Stimulated activated CD4-positive, alpha-beta T cell treated with anti-CD3 and anti-CD28 coated beads, Interleukin-1b, Interleukin-23, amount 100 ng/mL, for 48 hours (primary cell): ENCODE measurements at places on chromosomes 13 and 19.

GRCh38 chr13:99295488-99296252, 11.5 kb downstream of the GPR183 start:
- no peak for DNase-seq

GRCh38 chr19:17579661-17580244, 24.3 kb downstream of the COLGALT1 start:
- DNase-seq, result peak; percentile 32

DNA sequence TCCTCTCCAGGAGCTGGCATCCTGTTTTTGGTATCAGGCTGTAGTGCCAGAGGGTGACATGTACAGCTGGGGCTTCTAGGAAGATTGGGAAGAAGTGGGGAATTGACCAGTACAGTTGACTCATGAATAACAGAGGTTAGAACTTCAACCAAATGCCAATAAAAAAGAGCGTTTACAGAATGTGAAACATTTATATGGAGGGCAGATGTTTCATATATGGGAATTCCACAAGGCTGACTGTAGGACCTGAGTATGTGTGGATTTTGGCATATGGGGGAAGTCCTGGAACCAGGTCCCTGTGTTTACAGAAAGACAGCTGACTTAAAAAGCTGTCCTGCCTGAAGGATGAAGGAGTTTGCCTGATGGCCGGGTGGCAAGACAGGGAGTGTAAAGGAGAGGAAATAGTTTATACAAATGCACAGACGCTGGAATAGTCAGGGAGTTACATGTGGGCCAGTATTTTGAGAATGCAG, 5.2 kb downstream of the CHAMP1 start:
- no peak for DNase-seq

DNA sequence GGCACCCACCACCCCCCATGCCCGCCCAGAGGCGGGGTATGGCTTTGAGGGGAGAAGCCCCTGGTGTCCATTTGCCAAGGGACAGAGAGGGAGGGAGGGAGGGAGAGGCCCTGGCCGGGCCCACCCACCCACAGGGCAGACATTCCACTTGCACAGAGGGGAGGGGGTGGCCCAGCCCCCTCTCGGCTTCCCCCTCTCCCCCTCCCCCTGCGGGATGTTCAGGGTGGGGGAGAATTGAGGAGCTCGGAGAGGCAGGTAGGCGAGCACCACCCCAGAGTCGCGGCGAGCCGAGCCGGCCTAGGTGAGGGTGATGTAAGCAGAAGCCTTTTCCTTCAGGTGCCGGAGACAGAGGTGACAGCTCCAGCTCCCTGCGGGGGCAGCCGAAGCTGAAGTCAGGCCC, 12.3 kb downstream of the DPF1 start:
- no peak for DNase-seq

DNA sequence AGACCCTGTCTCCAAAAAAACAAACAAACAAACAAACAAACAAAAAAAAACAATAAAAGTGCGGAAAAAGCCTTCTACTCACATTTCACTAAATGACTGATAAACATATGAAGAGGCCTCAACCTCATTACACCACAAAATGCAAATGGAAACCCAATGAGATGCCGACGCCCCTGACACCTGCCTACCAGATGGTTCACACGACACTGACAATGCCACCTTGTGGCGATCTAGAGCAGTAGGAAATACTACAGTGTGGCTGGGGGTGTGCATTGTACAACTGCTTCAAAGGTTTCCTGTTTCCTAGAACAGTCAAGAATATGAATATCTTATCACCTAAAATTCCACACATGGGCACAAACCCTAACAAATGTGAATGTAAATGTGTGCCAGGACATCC, 14.0 kb downstream of the SCGB2B2 start:
- DNase-seq, result peak; percentile 51

GRCh38 chr13:37001921-37002250, 1.3 kb downstream of the EXOSC8 start:
- DNase-seq, result no peak

DNA sequence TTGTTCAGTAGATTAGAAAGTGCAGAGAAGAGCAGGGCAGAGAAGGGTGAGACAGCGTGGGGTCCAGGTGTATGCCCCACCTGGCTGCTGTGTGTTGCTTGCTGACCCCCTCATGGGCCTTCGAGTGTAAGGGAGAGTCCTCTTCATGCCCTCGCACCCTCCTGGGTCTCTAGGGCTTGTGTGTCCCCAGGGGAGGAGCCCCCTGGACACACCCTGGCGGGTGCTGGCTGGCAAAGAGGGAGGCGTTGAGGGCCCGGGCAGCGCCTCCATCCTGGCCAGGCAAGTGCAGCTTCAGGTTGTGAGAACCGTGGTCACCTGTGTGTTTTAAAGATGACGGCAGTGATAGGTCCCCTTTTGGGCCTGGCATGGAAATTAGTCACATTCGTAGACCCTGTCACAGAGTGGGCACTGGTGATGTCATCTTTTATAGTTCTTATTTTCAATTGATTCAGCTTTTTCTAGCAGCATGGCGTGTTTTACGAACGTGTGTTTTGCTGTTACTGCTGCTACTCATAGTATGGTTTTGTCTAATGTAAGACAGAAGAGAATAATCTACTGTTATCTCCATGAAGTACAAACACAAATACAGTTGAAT, 18.7 kb downstream of the TFDP1 start:
- no peak for DNase-seq

DNA sequence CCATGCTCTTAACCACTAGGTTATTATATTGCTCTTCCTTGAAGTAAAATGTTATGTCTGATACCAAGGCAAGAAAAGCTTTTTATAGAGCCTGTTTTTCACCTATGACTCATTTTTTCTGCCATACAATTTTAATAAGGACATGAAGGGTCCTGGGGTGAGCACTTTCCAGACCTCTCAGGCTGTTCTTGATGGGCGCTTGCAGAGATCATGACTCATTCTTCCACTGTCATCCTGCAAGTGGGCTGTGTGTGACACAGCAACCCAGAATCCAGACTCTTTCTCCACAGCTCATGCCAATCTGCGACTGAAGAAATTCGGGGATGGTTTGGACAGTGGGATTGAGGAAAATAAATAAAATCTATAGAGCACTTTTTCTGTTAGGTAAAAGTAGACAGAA, 506.7 kb upstream of the NBEA start:
- no peak for DNase-seq

GRCh38 chr19:57057036-57057686, 62.6 kb upstream of the USP29 start:
- DNase-seq, result no peak

DNA sequence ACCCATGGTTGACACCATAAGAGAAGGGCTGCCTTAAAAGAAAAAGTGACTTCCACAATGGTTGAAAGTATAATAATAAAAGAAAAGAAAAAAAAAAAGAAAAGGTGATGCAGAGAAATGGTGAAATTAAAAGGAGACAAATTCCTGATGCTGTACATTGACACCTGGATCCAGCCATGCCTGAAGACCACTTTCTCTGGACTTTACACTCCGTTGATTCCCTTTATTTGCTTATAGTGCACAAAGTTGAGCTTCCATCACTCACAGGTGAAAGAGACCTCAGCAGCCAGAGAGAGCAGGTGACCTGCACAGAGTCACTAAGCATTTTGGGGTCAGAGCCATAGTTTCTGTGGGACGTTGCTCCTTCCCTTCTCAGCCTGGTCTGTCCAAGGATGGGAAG, 12.2 kb upstream of the OR10H5 start:
- no peak for DNase-seq

DNA sequence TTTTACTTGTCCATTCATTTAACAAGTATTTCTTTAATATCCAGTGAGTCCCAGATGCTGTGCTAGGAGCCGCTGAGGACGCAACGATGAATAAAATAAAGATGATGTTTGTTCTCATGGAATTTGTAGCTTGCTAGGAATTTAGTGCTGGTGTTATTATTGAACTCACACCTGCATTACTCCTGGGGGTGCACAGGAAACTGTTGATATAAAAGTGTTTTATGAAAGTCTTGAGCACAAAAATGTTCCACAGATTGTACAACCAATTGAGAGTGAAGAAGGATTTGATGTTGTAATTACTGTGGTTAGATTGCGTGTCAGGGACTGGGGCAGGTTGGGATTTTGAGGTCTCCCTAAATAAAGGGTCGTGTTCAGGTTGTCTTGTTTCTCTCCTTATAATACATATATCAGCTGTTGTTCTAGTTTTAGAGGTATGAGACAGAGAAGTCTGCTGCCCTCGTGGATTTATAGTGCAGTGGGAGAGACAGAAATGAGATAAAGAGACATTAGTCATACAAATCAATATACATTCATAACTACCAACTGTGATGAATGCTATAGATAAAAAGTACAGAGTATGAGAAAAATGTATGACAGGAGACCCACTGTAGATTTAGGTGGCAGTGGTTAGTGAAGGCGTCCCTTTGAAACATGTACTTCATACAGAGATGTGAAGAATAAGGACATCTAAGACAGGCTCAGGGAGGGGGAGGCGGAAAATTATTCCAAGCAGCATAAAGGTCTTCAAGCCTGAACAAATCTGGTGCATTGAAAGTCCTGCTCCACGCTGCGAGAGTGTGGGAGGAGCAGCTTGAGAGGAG, 11.3 kb downstream of the CACNG6 start:
- no peak for DNase-seq

DNA sequence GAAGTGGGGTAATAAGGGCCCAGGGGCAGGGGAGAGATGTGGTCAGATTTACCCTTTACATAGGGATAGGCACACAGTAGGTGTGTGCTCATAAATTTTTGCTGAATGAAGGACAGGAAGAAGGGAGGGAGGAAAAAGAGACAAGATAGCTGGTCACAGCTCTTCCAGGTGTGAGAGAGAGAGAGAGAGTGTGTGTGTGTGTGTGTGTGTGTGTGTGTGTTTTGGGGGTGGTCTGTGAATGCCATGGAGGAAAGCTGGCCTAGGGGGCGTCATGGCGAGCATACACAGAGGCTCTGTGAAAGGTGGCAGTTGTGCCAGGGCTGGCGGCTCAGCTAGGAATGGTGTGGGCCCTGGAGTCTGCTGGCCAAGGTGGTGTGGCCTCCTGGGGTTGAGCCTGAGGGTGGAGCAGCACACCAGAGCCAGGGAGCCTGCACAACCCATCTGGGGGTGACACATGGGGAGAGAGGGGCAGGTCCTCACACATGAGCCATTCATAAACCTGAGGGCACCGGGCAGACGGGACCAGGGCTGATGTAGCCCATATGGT, 6.0 kb upstream of the PRX start:
- no peak for DNase-seq

DNA sequence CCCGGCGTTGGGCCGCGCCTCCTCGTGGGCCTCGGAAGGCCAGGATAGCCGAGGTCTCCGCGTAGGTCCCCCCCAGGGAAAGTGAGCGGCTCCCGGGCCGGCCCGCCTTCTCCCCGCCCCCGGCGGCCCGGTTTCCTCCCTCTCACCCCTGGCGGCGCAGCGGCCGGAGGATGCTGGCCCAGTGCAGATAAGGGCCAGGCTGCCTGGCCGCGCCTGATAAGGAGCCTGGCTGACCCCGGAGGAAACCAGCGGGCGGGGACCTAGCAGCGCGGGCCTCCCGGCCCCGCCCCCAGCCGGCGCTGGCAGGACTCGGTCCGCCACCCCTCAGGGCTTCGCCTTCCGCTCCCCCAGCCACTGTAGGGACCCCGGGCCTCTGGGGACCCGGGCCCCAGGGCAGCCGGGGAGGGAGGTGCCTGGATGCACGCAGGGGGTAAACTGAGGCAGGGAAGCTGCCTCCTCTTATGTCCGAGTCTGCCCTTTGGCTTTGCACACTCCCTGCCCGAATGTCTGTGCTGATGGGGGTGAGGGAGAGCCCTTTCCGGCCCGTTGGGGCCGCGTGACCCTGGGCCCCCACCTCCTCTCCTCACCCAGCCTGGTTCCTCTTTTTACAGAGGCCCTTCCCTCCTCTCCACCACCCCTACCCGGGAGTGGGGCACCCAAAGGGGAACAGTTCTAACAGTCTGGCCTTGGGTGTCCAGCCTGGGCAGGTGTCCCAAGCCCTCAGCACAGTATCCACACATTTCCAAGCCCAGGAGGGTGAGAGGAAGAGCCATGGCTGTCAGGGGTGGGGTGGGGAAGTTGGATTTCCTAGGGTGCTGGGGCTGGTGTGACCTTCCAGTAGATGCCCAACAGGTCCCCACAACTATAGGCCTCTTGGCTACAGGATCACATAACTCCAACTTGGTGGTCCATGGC, at the start of gene LYL1:
TSS of gene LYL1 (minus strand) at position 193 of the 915 bp plus-strand sequence. CDS start 1,687 bp downstream, outside the sequence.
- peak; percentile 25 for DNase-seq

DNA sequence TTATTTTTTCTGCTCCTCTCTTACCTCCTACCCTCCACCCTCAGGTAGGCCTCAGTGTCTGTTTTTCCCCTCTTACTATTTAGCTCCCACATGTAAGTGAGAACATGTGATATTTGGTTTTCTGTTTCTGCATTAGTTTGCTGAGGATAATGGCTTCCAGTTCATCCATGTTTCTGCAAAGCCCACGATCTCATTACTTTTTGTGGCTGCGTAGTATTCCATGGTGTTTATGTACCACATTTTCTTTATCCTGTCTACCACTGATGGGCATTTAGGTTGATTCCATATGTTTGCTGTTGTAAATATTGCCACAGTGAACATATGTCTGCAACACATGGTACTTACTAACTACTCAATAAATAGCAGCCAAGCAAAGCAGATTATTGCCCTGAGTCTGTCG, 56.8 kb downstream of the DNAJC15 start:
- no peak for DNase-seq

- DNase-seq, result no peak
These were observed 299.4 kb downstream of the KCTD12 start for GRCh38 chr13:76586842-76587241.

DNA sequence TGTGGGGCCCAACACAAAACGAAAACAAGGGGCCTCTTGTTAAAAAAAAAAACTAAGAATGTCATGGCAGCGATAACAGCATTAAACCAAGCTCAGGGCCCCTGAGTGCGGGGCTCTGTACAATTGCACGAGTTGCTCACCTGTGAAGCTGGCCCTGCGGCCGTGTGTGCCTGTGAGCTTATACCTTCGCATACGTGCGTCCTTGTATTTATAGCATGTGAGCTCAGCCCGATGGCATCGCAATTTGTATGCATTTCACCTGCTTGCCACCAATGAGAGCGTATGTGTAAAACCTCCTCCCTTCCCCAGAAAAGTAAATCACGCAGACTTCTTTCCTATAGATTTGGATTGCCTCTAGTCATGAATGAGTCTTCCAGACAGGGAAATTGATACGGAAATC, 17.1 kb downstream of the HNRNPM start:
- DNase-seq, result no peak

DNA sequence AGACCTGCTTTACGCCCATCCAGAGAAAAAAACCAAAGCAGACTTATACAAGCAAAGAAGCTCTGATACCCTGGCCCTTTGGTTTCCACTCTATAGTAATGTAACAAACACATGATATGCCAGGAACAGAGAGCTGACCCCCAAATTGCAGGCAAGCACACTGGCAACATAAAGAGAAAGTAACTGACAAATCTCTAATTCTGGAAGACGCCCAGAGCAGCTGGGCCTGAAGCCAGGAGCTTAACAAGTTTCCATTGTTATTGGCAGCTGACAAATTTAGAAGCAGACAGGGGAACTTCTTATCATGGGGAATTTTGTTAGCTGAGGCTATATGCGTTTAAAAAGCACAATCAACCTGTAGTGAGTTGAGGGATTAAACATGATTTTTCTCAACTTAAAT, 158.0 kb downstream of the DLEU7 start:
- DNase-seq, result no peak
